ENCODE measurements at places on chromosomes 4 and X. TPM values are rescaled to one million over a fixed set of nuclear protein-coding genes. Genes with fewer than 3 reads are reported as not detected.

DNA sequence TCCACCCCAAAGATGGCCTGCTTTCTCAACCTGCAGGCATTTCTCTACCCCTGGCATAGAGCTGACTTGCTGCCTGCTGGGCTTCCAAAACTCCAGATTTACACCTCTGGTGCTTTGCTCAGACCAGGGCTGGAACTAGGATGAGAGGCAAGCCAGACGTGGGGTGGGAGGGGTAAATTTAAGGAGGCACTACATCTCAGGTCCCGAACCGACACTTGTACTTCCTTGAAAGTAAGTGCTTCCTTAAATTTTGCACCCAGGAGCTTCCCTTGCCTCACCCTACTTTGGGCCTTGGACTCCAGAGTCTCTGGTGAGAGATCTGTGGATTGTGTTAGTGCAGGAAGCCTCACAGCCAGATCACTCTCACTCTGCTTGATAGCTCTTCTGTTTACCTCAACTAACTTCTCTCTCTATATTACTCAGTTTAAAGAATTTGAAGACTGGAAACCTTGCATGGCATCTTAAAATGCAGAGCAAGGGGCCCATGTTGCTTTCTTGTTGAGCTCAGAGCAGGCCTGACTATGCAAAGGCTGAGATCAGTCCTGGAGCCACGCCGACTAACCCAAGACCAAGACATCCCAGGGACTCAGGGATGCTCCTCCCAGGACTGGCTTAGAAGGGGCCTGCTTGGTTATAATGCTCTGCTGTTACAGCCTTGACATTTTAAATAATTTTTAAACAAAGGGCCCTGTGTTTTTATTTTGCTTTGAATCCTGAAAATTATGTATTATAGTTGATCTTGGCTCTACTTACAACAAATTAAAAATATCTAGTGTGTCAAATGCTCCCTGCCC, 145.0 kb upstream of the LEF1 start:
- no peak overlapping the region for H3K4me3 ChIP-seq
- H3K4me1 ChIP-seq, result peaks cover 43% of the 10 kb centered on the region
- peaks cover 6% of the 10 kb centered on the region for H3K36me3 ChIP-seq
- no peak for DNase-seq

- no peaks in the 10 kb centered on the region for H3K27me3 ChIP-seq
- no peak overlapping the region for H3K4me3 ChIP-seq
- no peak overlapping the region for H3K27ac ChIP-seq
- H3K36me3 ChIP-seq, result no peaks in the 10 kb centered on the region
- DNase-seq, result no peak
Measured at GRCh38 chr4:181745933-181746625, 497.1 kb upstream of the TENM3 start.

DNA sequence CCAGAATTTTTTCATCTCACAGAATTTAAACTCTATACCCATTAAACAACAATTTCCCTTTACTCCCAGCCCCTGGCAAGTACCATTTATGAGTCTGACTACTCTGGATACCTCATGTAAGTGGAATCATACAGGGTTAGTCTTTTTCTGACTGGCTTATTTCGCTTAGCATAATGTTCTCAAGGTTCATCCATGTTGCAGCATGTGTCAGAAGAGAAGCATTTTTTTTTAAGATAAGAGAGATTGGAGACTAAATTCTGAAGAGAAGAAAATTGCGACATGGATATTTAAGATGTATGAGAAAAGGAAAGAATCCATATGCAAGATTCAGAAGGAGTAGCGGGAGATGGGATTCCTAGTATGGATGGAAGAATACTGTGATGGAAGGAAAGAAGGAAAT, 11.3 kb upstream of the SLC9B1 start:
- H3K27ac ChIP-seq, result no peak overlapping the region
- H3K4me1 ChIP-seq, result peaks cover 25% of the 10 kb centered on the region
- peaks cover 25% of the 10 kb centered on the region for H3K36me3 ChIP-seq
- H3K4me3 ChIP-seq, result no peak overlapping the region
- no peaks in the 10 kb centered on the region for H3K27me3 ChIP-seq

DNA sequence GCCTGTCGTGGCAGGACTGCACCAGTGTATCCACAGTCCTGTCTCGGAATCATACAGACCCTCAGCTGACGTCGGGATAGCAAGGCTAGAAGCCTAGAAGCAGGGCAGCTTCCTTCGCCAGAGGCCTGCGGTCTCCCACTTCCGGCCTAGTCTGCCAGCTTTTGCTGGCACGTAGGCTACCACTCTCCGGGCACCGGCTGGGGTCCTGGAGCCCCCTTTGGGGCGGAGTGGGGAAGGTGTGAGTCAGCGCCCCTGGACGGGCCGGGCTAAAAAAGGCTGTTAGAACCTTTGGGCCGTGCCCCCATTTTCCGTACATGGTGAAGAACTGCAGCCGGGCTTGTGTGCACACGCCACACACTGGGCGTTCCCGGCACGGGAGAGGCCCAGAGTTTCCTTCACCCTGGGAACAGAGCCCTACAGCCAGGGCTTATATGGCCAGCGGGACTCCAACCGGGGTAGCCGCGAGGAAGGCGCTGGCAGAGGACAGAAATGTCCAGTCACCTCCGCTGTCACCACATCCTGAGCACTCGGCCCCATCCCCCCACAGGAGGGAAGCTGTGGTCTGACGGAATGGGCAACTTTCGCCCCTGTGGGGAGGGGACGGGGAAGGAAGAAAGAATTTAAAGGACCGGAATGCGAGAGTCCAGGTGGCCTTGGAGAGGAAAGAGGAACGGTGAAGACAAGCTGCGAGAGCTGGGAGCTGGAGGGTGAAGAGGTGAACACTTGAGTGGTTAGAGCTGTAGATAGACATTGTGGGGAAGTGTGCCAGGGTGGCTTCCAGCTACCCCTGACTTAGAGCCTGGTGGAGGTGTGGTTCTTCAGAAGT, 4.6 kb downstream of the MAGIX start:
- DNase-seq, result peak; percentile 44
- H3K4me1 ChIP-seq, result peaks cover 23% of the 10 kb centered on the region
- peaks cover 4% of the 10 kb centered on the region for H3K27me3 ChIP-seq
- peak overlapping the region; percentile 85 for H3K4me3 ChIP-seq
- peak overlapping the region; percentile 94 for H3K27ac ChIP-seq

The FATE1 gene
- total RNA-seq, result not detected

Measured in activated T-helper 1 cell treated with anti-CD3 and anti-CD28 coated beads, Interleukin-12 subunit alpha, Interleukin-12 subunit beta, Interleukin-2, Interleukin-4 antibody, amounts not matched to agents 30 ng/mL and 10 ng/mL and 1 ng/mL, durations not matched to agents 14 hours and 24 hours and 36 hours (primary cell).